Endothelial cell of umbilical vein (primary cell): ENCODE measurements at places on chromosomes 5 and 9. TPM values are rescaled to one million over a fixed set of nuclear protein-coding genes. Genes with fewer than 3 reads are reported as not detected.

OTULINL gene
- total RNA-seq, result 0.37 and 0.42 TPM in 2 replicates

- DNase-seq, result no peak
Observed at GRCh38 chr9:133850161-133850560, 112.0 kb upstream of the SARDH start.

GRCh38 chr9:76718166-76718565 is 46.1 kb upstream of the PCA3 start:
- no peak for DNase-seq

SOX30 gene
- not detected in 2 replicates for total RNA-seq

DNA sequence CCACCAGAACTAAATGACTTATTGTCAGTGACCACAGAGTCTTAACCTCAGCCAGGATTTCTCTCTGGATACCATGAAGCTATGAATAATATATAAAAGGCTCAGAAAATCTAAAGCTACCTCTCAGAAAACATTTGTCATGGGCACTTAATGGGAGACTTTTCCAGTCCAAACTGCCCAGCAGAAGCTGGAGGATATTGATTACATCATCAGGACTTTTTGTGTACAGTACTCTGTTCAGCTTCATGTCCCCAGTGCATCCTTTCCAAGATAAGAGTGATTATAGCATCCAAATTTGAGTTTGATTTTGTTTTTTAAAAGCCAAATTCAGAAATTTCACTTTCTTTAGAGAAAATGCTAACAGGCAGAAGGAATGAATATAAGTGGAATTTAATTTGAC is 123.9 kb upstream of the C6 start:
- no peak for DNase-seq

- no peak for DNase-seq
Observed at GRCh38 chr9:82957529-82958379, 105.2 kb downstream of the RASEF start.

DNA sequence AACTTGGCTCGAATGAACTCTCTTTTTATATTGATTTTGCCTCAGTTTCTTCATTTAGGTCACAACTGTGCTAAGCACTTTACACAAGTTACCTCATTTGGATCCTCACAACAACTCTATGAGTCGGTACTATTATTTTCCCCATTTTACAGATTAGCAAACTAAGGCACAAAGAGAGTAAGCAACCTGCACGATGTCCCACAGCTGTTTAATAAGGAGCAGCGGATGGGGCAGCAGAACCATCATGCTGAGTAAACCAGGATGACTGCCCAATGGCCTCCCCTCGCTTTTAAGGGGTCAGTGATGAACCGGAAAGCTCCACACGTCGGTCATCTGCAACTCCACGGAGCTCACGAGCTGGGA is 607 bp downstream of the PRELID2 start:
- no peak for DNase-seq

- DNase-seq, result no peak
Observed at GRCh38 chr5:64637144-64637543, 53.2 kb upstream of the SHISAL2B start.

- DNase-seq, result no peak
Observed at GRCh38 chr5:79590396-79590999, 21.7 kb upstream of the TENT2 start.

GABBR2 gene
- 6.3 and 9.2 TPM in 2 replicates for total RNA-seq

OR13C2 gene
- total RNA-seq, result not detected in 2 replicates

- DNase-seq, result no peak
Observed at GRCh38 chr9:123470121-123470782, 114.3 kb downstream of the CRB2 start.

- DNase-seq, result no peak
Observed at GRCh38 chr5:111929261-111929660, 172.3 kb upstream of the NREP start.

RLN2 gene
- total RNA-seq, result 0.48 TPM in 1 of 2 replicates, not detected in the other

- DNase-seq, result no peak
Observed at GRCh38 chr5:56566374-56567249, 248.7 kb upstream of the MAP3K1 start.

DNA sequence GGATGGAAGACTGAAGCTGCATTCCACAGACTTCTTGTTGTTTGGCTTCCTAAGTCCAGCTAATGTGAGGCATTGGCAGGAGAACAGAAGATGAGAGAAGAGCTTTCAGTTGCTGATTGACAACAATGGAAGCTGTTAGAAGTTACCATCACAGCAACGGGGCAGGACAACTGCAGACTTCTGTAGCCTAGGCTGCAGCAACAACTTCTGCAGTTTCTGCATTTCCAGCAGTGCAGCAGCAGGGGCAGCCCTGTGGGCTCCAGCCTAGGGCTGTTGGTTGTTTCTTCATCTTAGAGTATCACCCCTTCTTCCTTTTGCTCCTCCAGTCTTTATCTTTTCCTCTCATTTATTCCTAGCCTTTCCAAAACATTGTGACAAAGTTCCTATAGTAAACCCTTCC is 528.8 kb upstream of the PTGER4 start:
- no peak for DNase-seq

DNA sequence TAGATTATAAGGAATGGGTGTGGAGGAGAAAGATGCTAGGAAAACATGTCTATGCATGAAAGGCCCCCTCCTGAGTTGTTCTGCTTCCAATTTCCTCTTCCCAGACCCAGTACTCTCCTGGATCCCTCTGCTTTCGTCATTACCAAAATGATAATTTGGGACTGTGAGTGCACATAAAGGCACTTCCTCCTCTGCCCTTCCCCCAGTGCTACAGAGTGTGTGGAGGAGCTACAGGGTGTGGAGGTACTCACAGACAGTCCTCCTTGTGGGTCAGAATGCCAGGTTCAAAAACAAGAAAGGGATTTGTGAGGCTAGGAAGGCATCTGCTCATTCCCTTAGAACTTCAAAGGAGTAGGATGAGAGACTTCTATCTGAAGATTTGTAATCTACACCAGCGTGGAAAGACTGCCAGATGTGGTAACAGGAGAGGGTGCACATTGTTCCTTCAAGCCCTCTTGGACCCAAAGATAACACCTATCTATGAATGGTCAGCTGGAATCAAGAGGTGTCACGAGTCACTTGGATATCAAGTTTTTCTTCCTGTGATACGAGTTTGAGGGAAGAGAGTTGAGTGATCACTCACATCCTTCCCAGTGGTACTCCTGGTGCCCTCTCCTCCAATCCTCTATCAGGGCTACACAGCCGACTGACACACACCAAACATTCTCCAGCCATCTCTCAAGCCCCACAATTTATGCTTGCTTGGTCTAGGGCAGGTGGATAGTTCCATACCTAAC is 201.1 kb downstream of the EPB41L4A start:
- DNase-seq, result no peak

DNA sequence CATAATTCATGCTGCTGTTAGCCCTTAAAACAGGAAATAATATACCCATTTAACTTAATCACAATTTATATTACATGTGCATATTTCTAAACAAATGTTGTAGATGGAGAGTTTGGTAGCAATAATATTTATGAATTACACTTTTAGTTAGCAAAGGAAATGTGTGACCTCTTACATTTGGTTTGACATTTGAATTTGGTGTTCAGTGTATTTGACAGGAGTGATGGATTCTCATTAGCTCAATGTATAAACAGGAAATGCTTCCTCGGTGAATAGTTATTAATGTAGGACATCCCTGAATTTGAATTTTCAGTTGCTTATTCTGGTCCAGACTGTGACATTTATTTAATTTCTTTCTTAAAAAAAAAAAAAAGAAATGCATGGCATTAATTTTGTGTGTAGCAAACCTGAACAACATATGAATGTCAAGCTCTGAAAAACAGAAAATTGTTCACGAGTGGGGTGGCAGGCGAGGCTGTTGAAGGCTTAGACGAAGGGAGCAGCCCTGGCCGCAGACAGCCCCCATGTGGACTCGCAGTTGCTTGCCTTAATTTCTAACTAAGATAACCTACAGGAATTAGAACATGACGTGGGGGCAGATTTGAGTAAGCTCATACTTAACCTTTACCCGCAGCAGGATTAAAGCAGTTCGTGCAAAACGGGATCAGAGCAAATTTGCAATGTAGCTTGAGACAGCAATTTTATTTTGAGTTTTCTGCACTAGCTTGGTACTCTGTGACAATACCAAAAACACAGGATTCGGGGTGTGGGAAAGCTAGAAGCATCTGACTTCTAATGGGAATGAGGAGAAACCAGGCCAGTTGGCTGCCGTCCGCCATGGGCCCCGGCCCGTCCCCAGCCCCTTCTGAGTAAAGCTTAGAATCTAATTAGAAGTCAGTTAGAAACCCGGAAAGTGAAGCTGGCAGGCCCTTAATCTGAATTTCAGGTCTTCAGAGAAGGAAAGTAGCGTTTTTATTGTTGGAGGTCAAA is 134.3 kb downstream of the MACROH2A1 start:
- DNase-seq, result peak; percentile 23

SLCO4C1 gene
- total RNA-seq, result not detected in 2 replicates

GRCh38 chr5:158268286-158268685 is 409.3 kb upstream of the CLINT1 start:
- DNase-seq, result no peak

ZNF483 gene
- total RNA-seq, result 1.8 and 2.0 TPM in 2 replicates

GPR150 gene
- 0.31 and 0.35 TPM in 2 replicates for total RNA-seq

DNA sequence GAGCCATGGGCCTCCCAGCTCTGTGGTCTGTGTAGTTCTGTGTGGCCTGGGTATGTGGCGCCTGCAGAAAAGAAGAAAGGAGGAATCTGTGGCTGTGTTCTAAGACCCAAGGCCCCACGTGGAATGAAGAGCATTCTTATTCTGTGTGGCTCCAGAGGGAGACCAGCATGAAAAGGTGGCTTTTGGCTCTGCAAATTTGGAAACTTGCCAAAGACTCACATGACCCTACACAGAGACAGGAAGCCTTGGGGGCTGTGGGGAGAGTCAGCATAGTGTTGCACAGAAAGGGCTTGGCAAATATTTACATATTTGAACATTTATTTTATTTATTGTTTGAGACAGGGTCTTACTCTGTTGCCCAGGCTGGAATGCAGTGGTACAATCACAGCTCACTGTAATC is 193.3 kb downstream of the TMEM38B start:
- no peak for DNase-seq

DNA sequence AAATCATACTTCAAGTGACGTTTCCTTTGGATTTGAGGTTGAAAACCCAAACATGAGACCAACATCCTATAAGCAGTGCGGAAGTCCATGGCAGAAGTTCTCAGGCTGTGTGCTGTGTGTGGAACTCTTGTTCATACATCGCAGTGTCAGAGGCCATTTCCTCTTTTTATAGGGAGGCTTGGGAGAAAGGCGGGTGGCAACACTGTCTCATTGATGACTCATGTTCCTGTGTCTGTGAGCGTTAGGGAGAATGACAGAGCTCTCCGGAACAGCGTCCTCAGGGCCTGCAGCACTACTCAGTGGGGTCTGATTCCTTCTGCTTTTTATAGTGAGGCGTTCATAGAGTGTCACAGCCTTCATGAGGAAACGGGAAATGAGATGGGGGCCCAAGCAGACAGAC is 98.8 kb upstream of the BASP1 start:
- DNase-seq, result peak; percentile 99

- DNase-seq, result no peak
Observed at GRCh38 chr5:14868771-14869170, 2.8 kb downstream of the ANKH start.

DNA sequence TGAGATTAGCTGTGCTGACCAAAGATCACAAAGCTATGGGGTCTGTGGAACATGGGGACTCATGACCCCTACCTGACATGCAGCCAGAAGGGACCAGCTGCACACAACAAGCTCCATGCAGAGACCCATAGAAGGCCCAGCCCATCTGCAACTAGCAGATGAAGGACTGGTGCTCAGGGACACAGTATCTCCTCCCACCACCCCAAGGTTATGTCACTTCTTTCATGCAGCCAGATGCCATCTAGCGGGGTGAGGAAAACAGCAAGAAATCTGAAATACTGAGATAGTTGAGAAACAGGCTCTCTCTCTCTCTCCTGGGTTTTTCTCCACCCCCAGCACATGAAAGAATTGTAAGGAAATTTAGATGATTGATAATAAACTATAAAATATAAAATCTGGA is 161.3 kb upstream of the DAPK1 start:
- DNase-seq, result no peak

- DNase-seq, result no peak
Observed at GRCh38 chr9:94664801-94665200, 25.5 kb upstream of the FBP1 start.

- DNase-seq, result peak; percentile 2
Observed at GRCh38 chr9:95504053-95504963, 12.5 kb downstream of the PTCH1 start.

- no peak for DNase-seq
Observed at GRCh38 chr5:172223901-172224873, 30.2 kb downstream of the EFCAB9 start.

DNA sequence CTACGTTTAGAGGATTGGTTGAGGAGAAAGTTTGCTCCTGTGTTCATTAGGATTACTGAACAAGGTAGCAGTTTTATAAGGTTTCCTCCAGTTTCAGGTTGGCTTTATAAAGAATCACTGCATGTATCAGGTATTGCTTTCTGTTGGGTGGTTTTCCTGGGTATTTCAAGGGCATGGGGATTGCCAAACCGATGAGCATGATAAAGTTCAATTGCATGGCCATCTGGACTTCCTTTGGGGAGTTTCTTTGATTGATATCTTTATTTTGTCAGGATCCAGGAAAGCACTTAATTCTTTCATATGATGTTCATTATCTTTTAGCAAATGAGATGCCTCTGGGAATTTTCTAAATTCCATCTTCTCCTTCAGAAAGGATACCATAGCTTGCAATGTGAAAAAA is 10.3 kb upstream of the GABBR2 start:
- DNase-seq, result no peak

- DNase-seq, result no peak
Observed at GRCh38 chr9:34558919-34559623, 30.5 kb downstream of the CNTFR start.

DNA sequence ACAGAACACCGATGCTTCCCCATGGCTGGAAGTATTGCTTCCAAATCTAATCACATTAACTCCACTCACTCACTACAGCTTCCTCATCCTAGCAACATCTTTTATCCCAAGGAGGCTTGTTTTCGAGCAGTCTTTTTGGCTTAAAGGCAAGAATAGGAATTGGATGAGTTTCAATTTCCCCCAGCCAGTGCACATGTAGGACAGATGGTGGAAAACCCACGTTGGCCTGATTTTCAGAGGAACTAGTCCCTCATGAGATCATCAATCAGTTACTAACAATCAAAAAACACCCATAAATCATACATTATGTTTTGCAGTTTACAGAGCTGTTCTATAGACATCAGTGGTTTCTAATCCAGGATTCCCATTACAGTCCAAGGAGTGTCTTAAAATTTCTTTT is 48.5 kb upstream of the AGXT2 start:
- DNase-seq, result no peak

- DNase-seq, result peak; percentile 68
Observed at GRCh38 chr5:123671042-123671441, 159.1 kb downstream of the CSNK1G3 start.

GRCh38 chr5:318341-318897 is 3.1 kb upstream of the AHRR start:
- DNase-seq, result no peak

DNA sequence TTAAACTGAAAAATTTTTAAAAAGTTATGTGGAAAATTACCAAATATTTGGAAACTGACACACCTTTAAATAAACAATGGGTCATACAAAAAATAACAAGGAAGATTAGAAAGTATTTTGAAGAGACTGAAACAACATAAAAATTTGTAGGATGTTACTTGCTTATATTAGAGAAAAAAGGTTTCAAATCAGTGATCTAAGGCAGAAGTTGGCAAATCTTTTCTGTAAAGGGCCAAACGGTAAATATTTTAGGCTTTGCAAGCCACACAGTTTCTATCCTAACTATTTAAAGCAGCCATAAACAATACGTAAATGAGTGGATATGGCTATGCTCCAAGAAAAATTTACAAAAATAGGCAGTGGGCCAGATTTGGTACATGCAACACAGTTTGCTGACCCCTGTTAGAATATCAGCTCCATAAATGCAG is 81.3 kb downstream of the OXCT1 start:
- DNase-seq, result peak; percentile 95

MAMDC2 gene
- total RNA-seq, result 0.60 and 0.85 TPM in 2 replicates

GRCh38 chr5:109739741-109740728 is 50.3 kb downstream of the MAN2A1 start:
- DNase-seq, result peak; percentile 56
